Posterior vena cava (tissue), 2 donors: ENCODE measurements at places on chromosomes 6 and 20.

- no peak for DNase-seq
Measured at GRCh38 chr6:157891544-157892362, 68.7 kb downstream of the SNX9 start.

DNA sequence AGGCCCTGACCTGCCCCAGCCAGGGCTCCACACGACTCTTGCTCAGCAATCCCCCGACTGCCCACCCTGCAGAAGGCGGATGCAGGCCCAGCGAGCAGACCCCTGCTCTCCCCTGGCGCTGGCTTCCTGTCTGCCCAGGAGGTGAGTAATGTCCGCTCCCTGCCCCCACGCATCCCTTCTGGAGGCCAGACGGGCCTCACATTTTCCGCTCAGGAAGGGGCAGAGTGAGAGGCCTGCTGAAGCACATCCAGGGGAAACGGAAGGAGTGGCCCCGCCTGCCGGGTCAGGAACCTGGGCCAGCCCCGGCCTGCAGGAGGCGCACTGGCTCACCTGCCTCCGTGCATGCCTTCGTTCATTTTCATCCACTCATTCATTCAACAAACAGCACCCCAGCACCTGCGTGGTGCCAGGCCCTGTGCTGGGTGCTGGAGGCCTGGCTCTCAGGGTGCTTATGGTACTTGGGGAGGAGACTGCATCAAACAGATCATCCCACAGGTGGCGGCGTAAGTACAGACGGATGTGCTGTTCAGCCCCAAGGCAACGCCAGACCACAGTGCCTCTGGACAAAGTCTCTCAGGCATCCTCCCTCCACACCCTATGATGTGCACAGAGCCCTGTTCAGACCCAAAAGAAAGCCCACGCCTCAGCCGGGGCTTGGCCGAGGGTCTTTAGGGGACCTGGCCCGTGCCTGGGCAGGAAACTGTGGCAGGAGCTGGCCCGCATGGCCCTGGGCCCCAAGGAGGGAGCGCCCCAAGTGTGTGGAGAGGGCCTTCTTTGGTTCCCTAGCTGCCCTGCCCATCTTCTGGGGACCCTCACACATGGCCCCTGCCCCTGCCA, 112.1 kb downstream of the ASXL1 start:
- peak; percentile 88 for DNase-seq

- DNase-seq: no peak
Measured at GRCh38 chr6:131946992-131947955, 3.9 kb downstream of the CCN2 start.

- DNase-seq: no peak
Measured at GRCh38 chr6:161788531-161788930, 514.7 kb upstream of the AGPAT4 start.

DNA sequence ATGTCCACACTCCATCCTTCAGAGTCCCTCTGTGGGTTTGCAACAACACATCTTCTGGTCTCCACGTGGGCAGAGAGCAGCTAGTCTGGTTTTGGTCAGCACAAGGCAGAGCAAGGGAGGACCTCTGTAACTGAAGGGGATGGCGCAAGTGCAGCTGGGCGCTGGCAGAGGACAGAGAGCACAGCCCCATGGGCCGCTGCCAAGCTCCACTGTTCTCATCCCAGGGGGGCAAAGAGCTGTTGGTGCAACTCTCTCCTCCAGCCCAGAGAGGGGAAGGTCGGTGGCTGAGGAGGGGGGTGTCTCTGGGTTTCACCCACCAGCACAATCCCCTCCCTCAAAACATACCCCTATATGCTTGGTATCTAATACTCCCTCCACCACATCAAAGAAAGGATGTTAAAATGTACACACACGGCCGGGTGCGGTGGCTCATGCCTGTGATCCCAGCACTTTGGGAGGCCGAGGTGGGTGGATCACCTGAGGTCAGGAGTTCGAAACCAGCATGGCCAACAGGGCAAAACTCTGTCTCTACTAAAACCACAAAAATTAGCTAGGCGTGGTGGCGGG, 9.1 kb downstream of the ATP9A start:
- DNase-seq: no peak
